Kidney glomerular epithelial cell (primary cell): ENCODE measurements at places on chromosomes 12 and 14.

DNA sequence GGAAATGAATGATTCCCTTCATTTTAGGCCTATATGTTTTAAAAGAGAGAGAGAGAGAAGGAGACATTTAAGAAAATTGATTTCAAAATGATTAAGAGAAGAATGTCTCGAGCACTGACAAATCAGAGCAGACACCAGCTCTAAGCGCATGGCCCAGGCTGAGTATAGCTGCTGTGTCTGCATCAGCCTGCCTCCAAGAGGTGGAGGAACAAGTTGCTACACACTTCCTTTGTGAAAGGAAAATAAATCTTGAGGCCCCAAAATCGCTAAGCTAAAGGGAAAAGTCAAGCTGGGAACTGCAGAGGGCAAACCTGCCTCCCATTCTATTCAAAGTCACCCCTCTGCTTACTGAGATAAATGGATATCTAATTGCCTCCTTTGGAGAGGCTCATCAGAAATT, 728.7 kb upstream of the TMEM132C start:
- DNase-seq, result no peak

- no peak for DNase-seq
Measured at GRCh38 chr12:25659621-25660020, 106.5 kb upstream of the LMNTD1 start.

DNA sequence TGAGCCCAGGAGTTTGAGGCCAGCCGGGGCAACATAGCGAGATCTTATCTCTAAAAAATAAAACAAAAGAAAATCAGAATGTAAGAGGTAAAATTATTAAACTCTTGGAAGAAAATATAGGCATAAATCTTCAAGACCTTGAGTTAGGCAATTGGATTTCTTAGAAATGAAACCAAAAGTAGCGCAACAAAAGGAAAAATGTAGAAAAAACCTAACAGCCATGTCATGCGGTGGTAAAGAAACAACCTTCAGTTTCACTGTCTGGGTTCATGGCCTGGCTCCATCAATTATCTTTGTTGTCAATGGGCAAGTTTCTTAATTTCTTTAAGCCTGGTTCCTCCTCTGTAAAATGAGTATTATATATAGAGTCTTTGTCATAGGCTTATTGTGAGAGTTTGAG, 5.6 kb upstream of the GCH1 start:
- no peak for DNase-seq

DNA sequence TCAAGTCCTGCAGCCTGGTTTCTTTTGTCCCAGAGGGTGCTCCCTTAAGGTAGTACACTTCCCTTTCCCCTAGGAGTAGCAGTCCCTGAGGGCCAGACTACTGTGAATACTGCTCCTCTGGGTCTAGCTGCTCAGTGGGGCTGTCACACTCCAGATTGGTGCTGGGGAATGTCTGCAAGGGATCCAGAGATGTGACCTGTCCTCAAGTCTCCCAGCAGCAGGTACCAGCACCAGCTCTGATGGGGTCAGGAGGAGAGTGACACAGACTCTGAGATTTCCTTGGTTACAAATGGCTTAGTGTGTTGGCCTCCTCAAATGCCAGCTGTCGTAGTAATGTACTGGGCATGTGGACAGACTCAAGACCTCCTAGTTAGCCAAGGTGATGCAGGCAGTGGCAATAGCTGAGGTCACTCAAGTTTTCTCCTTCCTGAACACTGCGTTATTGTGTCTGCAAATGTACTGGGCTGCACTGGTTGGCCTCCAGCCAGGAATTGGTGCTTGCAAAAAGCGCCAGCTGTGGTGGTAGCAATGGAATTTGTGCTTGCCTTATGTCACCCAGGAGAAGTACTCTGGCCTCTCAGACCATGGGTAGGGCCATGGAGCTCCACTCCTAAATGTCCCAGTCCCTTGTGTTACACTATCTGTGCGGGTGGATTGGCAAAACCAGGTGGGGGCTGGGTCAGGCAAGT, 36.4 kb upstream of the AEBP2 start:
- no peak for DNase-seq

- DNase-seq, result no peak
Measured at GRCh38 chr12:105677672-105678071, 347.2 kb downstream of the C12orf75 start.

GRCh38 chr14:35878272-35879150, 52.4 kb downstream of the BRMS1L start:
- DNase-seq, result peak; percentile 66

DNA sequence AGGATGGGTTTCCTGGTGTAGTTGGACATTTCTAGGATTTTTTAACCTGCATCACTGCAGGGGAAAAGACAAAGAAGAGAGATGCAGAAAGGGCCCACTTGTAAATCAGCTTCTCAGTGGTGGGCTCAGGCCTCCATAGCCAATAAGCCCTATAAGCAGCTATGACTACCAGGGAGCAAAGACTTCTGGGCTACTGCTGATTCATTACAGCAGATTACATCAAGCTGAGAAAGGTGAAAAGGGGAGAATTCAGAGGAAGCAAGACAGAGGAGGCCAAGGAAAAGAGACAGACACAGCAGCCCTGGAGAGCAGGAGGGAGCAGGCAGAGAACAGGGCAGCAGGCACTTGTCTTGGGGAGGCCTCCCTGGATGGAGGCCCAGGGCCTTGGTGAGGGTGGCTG, 95.2 kb downstream of the KCNA5 start:
- no peak for DNase-seq

- no peak for DNase-seq
Measured at GRCh38 chr12:131261906-131262305, 308.2 kb downstream of the ADGRD1 start.

DNA sequence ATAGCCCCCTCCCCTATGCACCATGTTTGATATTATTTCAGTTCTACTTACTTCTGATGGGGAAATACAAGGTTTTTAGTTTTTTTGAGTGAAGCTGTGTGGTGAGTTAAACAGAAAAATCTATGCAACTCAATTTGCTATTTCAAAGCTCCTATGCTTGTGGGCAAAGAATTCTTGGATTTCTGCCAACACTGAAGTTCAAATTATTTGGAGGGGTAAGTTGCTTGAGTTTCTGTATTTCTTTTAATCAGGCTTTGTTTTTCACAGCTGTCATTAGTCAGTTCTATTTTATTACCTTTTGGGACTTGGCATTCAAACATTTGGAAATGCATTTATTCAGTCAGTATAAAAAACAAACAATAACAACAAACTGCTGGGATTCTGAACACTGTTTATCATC, 407.5 kb upstream of the MGAT4C start:
- no peak for DNase-seq

DNA sequence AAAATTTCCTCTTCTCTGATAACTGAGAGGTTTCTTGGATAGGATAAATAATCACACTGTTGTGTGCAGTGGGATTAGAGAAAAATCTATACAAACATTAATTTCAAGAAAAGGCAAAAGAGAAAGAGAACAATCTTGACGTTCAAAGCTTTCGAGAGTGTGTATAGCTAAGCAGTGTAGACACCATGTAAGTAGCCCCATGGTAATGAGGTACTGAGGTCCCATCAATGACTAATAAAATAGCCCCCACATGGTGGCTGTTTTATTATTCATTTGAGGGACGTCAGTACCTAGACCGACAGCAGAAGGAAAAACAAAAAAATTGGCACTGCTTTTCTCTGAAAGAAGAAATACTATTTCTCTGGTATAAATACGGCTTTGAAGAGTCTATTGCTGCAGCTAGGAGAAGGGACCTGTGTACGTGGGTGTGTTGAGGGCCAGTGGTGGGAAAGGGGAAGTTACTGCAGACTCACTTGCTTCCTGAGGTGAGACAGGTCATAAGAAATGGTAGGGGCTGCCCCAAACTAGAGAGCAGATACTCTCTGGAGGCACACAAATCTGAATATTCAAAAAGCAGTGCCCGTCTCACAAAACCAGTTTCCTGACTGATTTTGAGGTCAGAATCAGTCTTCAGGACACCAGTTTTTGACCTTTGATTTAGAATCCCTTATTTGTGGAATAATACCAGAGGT, 339.8 kb downstream of the EMP1 start:
- DNase-seq, result no peak

- no peak for DNase-seq
Measured at GRCh38 chr14:85186082-85186481, 343.9 kb upstream of the FLRT2 start.

GRCh38 chr12:22453511-22453910, 90.8 kb downstream of the C2CD5 start:
- no peak for DNase-seq
